ENCODE measurements at places on chromosomes 2 and 18.
A peak's percentile ranks its signal among the peaks of the same experiment; 100 is the strongest.

- DNase-seq, result no peak
These were observed 200.6 kb downstream of the TCF4 start for GRCh38 chr18:55387139-55387984.

DNA sequence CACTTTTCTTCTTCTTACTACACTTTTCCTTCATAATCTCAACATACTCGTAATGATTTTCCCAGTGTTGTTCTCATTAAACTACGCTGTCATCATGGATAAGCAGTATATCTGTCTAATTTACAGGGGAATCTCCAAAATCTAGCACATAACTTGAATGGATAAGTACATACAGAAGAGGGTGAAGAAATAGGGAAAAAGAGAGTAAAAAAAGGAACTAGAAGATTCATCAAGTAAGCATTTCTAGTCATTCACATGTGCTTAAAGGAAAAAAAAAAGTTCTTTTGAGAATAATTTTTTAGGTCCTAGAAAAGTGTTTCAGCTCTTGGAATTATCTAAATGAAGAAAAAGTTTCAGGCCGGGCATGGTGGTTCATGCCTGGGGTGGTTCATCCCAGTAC lies 51.6 kb downstream of the SRBD1 start:
- DNase-seq, result no peak

DNA sequence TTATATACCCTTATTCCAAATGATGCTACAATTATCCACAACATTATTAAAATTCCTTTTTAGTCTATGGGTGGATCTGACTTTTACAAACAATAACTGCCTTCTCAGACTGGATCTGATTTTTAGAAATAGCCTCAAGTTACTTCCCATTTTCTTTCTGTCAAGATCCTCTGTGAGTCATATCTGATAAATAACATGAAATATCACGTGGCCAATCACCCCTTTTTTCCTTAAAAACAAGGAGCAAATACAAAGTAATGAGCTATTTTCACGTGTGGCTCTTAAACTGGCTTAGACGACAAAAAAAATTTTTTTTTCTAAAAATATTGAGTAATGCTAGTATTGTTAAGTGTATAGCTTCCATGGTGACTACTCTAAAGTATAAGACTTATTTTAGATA lies 6.7 kb downstream of the PELI1 start:
- DNase-seq, result no peak

- no peak for DNase-seq
These were observed 235.1 kb downstream of the AGAP1 start for GRCh38 chr2:235728800-235729556.

DNA sequence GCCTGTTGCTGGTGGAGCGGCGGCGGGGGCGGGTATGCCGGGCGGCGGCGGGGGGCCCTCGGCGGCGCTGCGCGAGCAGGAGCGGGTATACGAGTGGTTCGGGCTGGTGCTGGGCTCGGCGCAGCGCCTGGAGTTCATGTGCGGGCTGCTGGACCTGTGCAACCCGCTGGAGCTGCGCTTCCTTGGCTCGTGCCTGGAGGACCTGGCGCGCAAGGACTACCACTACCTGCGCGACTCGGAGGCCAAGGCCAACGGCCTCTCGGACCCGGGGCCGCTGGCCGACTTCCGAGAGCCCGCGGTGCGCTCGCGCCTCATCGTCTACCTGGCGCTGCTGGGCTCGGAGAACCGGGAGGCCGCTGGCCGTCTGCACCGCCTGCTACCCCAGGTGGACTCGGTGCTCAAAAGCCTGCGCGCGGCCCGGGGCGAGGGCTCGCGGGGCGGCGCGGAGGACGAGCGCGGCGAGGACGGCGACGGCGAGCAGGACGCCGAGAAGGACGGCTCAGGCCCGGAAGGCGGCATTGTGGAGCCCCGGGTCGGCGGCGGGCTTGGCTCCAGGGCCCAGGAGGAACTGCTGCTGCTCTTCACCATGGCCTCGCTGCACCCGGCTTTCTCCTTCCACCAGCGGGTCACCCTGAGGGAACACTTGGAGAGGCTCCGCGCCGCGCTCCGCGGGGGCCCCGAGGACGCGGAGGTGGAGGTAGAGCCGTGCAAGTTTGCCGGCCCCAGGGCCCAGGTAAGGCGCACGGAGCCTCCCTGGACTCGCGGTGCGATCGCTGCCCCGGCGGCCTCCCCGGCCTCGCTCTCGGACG lies 1.0 kb downstream of the ZCCHC2 start:
- no peak for DNase-seq

GRCh38 chr18:63322206-63322605 lies 2.6 kb upstream of the BCL2 start:
- no peak for DNase-seq

DNA sequence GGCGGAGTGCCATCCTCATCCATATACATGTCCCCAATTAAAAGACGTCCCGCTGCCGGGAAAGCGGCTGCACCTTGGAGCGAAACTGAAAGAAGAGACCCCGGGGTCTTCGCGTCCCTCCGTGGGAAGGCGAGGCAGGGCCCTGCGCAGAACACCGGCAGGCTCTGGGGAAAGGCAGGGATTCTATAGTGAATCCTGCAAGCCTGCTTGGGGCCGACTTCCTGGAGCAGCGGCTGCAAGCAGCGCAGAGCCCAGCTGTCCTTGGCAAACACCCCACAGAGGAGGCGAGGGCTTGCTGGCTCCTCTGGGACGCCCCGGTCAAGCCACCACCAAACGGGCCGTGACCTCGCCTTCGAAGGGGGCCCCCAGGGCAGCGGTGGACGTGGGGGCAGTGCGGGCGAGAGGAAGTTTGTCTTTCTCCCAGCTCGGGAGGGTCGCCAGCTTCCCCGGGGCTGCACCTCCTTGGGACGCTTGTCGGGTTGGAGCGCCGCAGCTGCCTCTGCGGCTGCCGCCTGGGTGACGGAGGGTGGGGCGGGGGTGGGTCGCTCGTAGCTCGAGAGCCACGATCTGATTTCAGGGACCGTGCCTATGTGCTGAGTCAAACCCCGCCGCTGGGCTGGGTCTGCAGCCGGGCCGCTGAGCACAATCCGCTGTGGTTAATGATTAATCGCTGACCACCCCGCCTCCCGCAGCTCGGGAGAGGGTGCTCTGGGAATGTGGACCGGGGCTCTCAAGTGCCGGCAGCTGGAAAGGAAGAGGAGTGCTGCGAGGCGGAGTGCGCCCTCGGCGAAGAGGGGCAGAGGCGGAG lies 486 bp upstream of the GPR39 start:
- no peak for DNase-seq

GRCh38 chr2:9771481-9772017 lies 71.7 kb upstream of the TAF1B start:
- DNase-seq, result no peak

GRCh38 chr2:173149491-173149890 lies 73.8 kb downstream of the MAP3K20 start:
- DNase-seq, result peak; percentile 22

DNA sequence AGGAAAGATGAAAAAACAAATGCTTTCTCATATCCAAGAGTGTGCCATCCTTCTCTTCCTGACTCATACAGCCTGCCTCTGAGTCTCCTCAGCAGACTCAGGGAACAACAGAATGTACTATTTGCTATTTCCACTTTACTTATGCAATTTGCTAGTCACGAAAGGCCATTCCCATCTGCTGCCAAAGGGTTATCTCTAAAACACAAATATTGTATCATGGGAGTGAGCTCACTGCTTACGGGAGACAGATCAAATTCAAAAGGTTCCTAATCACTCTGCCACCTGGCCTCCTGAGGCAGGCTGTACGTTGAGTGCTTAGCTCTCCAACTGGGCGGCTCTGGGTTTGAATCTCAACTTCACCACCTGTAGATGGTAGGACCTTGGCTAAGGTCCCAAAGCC lies 92.0 kb downstream of the GAREM1 start:
- no peak for DNase-seq

- DNase-seq, result no peak
These were observed 4.5 kb downstream of the TRABD2A start for GRCh38 chr2:84876369-84876768.

- DNase-seq, result no peak
These were observed 1.7 kb upstream of the LCLAT1 start for GRCh38 chr2:30445266-30445821.
